NCI-H2081 (cell line): ENCODE measurements at places on chromosomes 1 and 21.

GRCh38 chr1:174469687-174470086 lies 21.9 kb downstream of the GPR52 start:
- DNase-seq: no peak

GRCh38 chr1:2205191-2205952 lies 10.8 kb upstream of the FAAP20 start:
- peak; percentile 75 for DNase-seq

DNA sequence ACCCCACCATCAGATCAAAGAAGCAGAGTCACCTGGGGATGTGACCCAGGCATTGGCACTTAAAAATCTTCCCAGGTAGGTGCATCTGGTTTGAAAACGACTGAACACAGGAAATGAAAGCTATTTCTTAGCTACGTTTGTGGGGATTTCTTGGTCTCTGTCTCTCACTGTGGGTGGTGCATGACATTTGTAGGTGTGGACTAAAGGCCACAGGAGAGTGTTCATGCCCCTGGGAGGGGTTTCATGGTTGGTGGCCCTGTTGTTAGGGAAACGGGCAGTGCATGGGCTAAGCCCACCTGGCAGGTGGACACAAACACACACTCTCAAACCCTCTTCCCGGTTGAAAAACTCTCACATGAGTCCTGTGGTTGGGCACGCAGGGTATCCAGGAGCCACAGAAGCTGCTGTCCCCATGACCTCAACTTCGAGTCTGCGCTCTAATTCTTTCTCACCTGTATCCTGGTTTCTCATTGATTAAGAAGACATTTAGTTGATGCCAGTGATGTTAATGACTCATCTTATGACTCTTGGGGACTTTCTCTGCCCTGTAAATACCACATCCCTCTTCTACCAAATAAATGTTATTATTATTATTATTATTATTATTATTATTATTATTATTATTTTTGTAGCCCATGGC lies 119.4 kb downstream of the MRPS6 start:
- no peak for DNase-seq

DNA sequence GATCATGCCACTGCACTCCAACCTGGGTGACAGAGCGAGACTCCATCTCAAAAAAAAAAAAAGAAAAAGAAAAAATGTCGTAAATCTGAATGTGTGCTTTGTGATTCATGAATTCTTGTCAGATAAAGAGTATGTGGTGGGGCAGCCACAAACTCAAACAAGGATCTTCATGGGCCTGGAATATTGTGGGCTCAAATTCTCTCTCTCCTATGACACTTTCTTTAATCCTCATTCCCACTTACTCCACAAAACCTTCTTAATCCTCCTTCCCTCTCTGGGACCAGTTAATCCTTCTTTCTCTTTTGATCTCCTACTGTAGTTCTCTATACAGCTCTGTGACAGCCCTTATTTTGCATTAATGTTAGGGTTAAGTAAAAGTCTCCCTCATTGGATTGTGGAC lies 112.3 kb downstream of the AK5 start:
- no peak for DNase-seq

DNA sequence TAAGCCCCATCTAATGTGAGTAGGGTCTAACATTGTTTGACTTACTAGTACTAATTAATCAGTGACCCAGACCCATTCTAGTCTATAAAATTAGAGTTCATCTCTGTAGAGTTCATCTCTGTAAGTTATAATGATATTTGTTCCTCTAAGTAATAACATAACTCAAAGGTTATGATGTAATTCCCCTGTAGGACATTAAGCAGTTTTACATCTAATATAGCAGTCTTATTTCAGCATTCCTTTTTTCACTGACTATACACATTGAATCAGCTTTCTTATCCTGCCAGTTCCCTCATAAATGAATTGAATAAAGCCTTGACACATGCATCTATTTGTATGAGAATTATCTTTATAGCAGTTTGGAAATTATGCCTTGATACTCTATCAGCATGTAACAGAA lies 90.9 kb downstream of the SH3GLB1 start:
- DNase-seq: no peak
